Right cardiac atrium (tissue), 5 donors: ENCODE measurements at places on chromosomes 4 and X. TPM values are rescaled to one million over a fixed set of nuclear protein-coding genes. Genes with fewer than 3 reads are reported as not detected.

DNA sequence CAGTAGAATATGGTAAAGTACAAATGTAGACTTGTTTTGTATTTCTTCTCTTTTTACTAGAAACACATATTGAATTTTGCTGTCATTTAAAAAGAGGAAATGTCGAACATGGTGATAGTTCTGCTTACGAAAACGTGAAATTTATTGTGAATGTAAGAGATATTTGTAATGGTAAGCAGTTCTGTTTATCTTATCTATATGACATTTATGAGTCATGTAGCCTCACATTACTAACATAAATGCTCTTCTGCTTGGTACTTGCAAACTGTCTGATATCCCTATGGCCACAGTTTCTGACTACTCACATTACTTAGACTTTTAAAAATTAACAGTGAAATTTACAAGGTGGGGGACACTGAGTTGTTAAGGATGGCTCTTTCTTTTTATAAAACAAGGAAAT lies 57.9 kb downstream of the PASD1 start:
- DNase-seq: no peak

DNA sequence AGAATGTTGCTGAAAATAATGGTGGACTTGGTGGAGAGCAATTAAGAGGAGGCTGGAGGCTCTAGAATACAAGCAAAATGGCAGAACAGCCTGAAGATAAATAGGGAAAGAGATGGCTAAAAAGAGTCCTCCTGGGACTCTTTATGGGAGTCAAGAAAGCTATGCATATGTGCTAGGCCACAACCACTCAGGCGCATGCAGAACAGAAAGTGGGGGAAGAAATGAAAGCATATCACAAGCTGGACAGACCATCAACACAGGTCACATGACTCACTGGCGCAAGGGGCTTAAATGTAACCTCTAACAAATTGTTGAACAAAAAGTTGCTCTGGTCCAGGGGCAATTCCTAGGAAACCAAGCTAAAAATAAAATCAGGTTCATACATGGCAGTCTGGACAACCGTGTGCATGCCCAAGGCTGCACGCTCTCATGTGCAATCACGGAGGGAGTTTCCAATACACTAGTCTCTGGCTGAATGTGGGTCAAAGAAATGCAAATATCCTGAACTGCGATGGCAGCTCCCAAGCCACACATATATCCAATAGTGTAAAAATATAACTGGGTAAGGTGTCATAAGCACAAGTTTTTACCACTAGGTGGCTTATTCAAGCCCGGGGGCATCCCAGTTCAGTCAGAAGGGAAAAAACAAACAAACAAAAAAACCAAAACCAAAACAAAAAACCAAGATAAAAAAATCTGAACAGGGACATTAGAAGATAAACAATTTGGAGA lies 45.4 kb downstream of the ZNF711 start:
- DNase-seq: no peak

DNA sequence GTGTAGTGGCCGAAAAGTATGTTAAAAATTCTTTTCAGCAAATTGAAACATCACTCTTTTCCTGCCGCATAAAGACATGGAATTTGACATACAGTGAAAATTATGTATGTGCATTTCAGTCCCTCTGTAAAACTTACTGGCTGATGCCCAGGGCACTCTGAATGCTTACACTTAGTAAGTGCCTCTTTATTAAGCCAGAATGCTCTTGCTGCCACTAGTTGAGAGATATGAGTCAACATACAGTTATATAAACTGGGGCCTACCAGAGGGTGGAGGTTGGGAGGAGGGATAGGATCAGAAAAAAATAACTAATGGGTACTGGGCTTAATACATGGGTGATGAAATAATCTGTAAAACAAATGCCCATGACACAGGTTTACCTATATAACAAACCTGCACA lies 38.1 kb upstream of the TRPC5 start:
- no peak for DNase-seq

DNA sequence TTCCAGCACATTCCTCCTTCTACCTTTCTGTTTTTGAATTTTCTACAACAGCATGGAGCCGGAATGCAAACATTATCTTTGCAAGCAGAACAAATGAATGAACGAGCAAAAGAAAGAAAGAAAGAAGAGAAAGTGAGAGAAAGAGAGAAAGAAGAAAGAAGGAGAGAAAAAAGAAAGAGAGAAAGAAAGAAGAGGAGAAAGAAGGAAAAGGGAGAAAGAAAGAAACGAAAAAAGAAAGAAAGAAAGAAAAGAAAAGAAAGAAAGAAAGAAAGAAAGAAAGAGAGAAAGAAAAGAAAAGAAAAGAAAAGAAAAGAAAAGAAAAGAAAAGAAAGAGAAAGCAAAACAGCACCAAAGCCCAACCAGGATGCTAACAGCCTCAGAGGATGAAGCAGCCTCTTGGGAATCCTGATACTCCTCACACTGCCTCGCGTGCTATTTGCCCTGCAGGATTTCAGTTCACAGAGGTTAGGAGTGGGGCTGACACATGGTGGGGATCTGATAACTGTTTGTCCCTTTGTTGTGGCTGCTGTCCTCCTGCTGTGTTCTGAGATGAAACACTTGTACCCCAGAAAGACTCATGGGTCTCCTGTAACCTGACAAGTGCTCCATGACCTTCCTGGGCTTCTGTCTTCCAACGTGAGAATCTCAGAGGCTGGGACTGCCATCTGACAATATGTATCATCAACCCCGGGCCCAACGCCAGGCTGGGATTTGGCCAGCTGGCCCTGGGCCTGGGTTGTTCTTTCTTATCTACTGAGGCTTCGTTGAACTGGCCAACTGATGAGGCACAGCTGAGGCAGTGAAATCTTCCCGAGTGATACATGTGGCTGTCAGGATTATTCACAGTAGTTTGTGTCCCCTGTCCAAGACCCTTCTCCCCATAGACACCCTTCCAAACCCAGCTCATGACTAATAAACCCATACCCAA lies 61.0 kb downstream of the SEPSECS start:
- DNase-seq: peak; percentile 82

Gene TMEM255A
- total RNA-seq: 1.1 TPM
